ENCODE measurements at places on chromosomes 7 and 10. TPM values are rescaled to one million over a fixed set of nuclear protein-coding genes. Genes with fewer than 3 reads are reported as not detected.

UBTD1 gene
- total RNA-seq, result 19.3 TPM

NKX1-2 gene
- total RNA-seq, result 0.36 TPM

MMP21 gene
- not detected for total RNA-seq

SUGCT gene
- total RNA-seq, result 1.5 TPM

ASB4 gene
- total RNA-seq, result not detected

ASB10 gene
- total RNA-seq, result not detected

FAM13C gene
- total RNA-seq, result 0.16 TPM

RNF32 gene
- total RNA-seq, result 1.8 TPM

KCNMA1 gene
- 40.8 TPM for total RNA-seq

CASD1 gene
- total RNA-seq, result 7.1 TPM

Data from MG63 (cell line).